Cerebellum (tissue), 4 donors: ENCODE measurements at places on chromosomes 2 and 18.

- DNase-seq: no peak
Observed at GRCh38 chr2:193808877-193809276, 1614.1 kb upstream of the TMEFF2 start.

- DNase-seq: no peak
Observed at GRCh38 chr2:153990771-153991170, 119.0 kb downstream of the GALNT13 start.

DNA sequence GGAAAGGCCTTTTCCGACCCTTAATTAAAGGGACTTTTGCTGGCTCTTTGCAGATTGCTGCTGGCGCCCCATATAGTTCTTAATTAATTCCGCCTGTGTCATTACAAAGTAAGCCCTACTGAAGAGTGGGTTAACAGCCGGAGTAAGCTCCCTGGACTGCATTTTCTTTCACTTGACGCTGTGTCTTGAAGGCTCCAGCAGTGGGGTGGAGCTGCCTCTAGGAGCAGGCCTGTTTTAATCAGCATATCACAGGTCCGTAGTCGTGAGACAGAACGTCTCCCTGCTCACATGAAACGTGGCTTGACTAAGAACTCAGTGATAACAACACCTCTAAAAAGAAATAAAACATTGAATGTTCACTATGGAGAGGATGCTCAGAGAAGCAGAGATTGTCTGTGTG lies 329.9 kb upstream of the RAB12 start:
- no peak for DNase-seq

- DNase-seq: no peak
Observed at GRCh38 chr2:61193670-61194561, 31.9 kb downstream of the C2orf74 start.

DNA sequence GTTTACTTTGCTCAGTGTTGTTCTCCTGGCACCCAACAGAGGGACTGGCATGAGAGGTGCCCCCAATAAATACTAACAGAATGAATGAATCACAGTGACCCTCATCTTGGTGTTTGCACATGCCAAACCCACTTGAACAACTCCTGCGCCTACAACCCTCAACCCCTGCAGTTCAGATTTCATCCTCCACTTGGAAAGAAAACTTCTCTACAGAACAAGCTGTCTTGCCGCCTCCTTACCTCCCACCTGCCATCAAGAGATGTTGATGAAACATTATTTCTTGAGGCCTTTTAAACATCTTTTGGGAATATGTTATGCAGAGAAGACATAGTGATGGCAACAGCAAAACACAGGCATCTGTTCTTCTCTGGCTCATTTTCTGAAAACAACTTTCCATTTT lies 216.0 kb upstream of the SH3BP4 start:
- no peak for DNase-seq

DNA sequence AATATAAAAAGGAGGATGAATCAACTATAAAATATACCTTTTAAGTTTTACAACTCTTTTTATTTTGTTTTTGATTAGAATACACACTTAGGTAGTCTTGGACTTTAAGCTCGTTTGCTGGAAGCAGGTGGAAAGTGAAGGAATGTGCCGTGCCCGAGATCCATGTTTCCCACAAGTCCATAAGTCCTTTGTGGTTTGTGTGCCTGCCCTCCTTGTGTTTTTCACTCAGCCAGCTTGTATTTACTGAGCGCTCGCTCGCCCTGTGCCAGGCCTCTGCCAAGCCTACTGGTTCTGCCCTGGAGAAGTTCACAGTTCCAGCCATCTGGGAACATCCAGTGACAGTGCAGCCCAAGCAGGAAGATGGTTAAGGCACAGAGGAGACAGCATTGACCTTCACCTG lies 142.6 kb downstream of the MGAT5 start:
- DNase-seq: no peak

- DNase-seq: no peak
Observed at GRCh38 chr2:38722271-38723061, 28.7 kb downstream of the SRSF7 start.

DNA sequence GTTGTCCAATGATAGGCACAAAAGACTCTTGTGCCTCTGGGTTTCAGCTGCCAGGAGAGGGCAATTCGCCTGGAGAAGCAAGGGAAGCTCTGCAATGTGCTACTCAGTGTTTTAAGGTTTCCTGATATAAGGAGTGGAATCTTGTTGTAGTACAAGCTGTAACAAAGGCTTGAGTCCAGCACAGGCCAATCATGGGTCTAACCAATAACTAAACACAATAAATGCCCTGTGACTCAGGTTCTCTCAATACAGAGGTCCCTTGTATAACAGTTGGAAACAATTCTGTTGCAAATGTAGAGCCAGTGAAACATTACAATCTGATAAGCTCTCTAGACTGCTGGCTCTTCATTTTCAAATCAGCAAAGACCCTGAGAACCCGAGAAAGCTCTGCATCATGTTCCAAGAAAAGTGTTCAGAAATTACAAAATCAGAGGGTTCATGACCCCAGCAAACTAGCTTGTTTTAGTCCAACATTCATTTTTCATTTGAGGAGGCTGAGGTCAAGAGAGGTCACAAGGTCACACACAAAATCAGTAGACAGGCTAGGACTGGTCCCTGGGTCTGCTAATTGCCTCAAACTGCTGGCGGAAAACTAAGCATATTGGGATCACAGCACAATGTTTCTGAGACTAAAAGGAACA lies 59.0 kb upstream of the DNMT3A start:
- no peak for DNase-seq

- no peak for DNase-seq
Observed at GRCh38 chr2:69013840-69014821, 1.2 kb downstream of the ANTXR1 start.

DNA sequence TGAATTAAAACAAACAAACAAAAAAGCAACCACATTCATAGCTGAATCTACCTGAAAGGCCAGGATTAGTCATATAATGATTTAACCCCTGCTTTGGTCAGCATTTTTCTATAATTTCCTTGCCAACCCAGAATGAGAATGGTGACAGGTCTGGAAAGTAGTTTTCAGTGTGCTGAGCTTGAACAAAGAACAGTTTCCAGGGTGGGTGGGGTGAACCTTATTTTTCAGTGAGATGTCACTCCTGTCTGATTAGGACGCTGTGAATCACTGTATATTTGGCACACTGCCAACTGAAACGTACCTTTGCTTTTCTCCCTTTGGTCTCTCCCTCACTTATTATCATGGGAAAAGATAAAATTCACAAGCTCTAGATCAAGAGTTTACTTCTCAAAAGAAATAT lies 35.0 kb upstream of the DSC1 start:
- no peak for DNase-seq
